Central memory CD4-positive, alpha-beta T cell (primary cell): ENCODE measurements at places on chromosomes 3 and 15.
A peak's percentile ranks its signal among the peaks of the same experiment; 100 is the strongest.

- no peak for DNase-seq
Observed at GRCh38 chr15:99408236-99409096, 157.2 kb downstream of the LRRC28 start.

DNA sequence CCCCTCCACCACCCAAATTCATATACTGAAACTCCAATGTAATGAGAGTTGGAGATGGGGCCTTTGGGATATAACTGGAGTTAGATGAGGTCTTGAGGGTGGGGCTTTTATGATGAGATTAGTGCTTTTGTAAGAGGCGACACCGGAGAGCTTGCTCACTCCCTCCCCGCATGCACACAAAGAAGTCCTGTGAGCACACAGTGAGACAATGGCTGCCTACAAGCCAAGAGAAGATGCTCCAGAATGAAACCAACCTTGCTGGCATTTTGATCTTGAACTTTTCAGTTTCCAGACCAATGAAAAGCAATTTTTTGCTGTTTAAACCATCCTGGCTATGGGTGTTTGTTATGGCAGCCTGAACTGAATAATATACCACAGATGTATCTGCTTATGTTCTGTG is 109.0 kb downstream of the SAMMSON start:
- no peak for DNase-seq

DNA sequence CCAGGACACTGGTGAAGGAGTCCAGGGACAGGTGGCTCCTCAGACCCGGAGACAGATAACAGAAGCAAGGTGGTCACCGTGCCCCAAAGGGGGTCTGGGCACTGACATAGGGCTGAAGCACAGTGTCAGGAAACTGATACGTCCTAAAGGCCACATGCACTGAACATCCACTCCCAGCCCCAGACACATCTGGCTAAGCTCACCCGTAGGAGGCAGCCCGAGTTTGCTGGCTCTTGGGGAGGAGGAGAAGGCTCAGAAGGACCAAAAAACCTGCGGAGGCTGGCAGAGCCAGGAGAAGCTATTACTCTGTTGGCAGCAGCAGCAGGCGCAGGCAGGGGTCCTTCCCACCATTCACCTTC is 1.2 kb downstream of the CACNA2D2 start:
- DNase-seq = no peak

DNA sequence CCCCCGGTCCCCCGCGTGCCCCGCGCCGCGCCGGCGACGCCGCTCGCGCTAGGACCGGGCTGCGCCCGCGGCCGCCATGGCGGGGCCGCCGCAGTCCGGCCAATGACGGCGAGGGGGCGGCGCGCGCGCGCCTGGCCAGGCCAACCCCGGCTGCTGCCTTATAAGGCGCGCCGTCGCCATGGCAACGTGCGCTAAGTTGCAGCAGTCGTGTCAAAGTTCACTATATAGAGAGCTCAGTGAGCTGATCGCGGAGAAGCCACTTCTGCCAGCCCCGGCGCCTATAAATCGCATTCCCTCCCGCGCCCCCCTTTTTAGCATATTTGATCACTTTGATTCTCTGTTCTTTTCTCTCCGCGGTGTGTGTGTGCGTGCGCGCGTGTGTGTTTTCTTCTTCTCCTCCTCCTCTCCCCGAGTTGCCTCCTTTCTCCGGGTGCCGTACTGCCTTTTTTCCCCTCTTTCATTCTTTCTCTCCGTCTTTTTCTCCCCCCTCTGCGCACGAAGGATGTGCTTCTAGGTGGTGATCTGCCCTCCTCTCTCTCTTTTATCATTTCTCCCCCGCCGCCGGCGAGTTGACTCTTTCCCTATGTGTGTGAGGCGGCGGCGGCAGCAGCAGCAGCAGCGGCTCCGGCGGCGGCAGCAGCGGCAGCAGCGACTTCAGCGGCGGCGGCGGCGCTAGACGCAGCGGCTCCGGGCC is at the start of gene NR2F2:
TSS of gene NR2F2 (plus strand) at position 251 of the 694 bp plus-strand sequence. CDS start 1,406 bp downstream, outside the sequence.
- peak; percentile 23 for DNase-seq

DNA sequence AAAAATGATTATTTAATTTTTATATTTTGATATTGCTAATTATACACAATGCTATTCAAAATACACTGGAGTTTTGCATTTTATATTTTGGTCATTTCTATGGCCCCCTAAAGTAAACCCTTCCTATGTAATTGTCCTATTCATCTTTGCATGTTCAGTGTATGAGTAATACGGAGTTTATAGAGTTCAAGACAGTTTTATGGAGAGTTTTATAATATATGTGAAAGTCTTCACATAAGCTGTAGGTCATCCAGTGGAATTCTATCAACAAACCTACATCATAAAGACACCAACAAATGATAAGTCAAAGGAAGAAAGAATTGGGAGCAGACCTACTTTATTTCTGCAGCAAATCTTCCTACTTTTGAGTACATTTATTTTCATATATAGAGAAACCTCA is 1200.4 kb upstream of the EPHA6 start:
- DNase-seq = no peak

GRCh38 chr3:83523470-83524073 is 1435.2 kb upstream of the CADM2 start:
- DNase-seq = no peak

GRCh38 chr15:74595271-74595670 is 20.4 kb upstream of the CLK3 start:
- no peak for DNase-seq

- no peak for DNase-seq
Observed at GRCh38 chr15:91865486-91865885, 12.0 kb downstream of the SLCO3A1 start.

DNA sequence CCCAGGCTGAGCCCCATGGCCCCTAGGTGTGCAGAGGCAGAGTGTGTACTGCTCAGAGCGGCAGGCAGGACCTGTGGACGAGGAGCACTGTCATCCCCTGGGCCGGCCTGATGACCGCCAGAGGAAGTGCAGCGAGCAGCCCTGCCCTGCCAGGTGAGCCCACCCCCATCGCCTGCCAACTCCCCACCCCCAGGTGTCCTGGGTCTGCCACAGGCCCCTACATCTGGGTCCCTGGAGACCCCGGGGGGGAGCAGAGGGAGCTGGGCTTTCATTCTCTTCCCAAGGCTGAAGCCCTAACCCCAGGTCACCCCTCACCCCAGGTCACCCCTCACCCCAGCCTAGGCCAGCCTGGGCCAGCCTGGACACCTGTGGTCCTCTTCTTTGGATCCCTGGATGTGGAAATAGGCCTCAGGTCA is 93.1 kb downstream of the TBC1D2B start:
- DNase-seq = no peak

GRCh38 chr3:69893274-69893673 is 106.3 kb upstream of the SAMMSON start:
- no peak for DNase-seq

DNA sequence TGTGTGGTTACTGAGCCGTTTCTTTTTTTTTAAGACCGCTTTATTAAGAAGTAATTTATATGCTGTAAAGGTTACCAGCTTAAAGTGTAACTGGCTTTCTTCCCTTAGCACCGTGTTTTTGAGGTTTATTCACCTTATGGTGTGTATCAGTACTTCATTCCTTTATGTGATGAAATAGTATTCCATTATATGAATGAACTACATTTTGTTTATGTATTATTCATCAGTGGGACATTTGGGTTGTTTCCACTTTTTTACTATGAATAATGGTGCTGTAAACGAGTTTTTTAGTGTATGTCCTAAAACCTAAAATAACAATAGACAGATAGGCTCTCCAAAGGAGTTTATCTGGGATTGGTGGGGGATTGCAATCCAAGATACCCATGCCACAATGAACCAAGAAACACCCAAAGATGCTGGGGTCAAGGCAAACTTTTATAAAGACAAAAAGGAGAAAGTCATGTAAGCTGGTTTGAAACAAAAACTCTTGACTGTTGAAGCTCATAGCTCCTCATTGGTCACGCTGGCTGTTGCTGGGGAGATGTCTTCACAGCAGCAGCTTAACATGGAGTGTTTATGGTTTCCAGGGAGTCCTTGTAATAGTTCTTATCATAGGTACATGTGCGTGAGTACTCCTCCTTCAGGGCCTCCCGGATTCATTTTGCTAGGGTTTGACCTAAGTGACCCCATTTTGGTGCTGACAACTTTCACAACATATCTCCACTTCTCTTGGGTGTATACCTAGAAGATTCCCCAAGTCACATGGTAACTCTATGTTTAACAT is 16.0 kb downstream of the TM2D3 start:
- no peak for DNase-seq

GRCh38 chr3:111890051-111890580 is 31.1 kb downstream of the PHLDB2 start:
- DNase-seq = no peak

- peak; percentile 17 for DNase-seq
Observed at GRCh38 chr15:62391641-62392262, 226.7 kb upstream of the C2CD4B start.

GRCh38 chr3:37494216-37494615 is 319.8 kb upstream of the LRRFIP2 start:
- DNase-seq = no peak

DNA sequence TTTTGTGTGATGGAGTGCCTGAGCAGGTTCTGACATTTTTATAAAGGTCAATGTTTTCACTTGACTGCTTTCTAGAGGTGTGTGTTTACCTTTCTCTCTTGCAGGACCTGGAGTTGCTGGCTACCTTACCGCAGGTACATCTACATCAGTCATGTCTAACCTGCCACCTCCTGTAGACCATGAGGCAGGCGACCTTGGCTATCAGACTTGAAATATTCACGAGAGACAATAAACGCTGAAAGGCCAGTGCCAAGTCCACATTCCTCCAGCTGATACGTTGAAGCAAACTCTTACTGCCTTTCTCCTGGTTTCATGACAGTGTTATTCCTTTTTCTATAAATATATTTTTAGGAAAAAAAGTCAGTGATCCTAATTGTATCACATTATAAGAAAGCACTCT is 59.0 kb upstream of the ACKR4 start:
- DNase-seq = no peak

GRCh38 chr3:187237741-187238140 is 40.5 kb downstream of the RTP1 start:
- no peak for DNase-seq

DNA sequence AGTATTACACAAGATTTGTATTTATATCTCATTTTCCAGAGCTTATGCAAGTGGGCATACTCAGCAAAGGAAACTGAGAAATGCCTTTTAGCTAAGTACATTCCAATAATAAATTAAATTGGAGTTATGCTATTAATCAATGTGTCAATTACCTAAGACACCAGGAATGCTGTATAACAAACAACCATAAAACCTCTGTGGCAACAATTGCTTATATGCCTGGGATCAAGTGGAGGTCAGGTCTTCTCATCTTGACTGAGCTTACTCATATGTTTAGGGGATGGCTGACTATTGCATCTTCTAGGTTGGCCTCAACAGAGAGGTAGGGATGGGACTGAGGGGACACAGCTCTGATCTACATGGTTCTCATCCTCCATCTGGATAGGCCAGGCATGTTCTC is 30.7 kb downstream of the CD200R1L start:
- no peak for DNase-seq

DNA sequence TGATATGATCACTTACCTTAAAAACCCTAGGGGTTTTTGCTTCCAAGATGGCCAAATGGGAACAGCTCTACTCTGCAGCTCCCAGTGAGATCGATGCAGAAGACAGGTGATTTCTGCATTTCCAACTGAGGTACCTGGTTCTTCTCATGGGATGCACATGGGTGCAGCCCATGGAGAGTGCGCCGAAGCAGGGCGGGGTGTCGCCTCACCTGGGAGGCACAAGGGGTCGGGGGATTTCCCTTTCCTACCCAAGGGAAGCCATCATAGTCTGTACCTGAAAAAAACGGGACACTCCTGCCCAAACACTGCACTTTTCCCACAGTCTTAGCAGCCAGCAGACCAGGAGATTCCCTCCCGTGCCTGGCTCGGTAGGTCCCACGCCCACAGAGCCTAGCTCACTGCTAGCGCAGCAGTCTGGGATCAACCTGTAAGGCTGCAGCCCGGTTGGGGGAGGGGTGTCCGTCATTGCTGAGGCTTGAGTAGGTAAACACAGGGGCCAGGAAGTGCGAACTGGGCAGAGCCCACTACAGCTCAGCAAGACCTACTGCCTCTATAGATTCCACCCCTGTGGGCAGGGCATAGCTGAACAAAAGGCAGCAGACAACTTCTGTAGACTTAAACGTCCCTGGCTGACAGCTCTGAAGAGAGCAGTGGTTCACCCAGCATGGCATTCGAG is 78.6 kb downstream of the CTNNB1 start:
- DNase-seq = no peak

GRCh38 chr3:146646261-146646660 is 41.1 kb upstream of the PLSCR5 start:
- DNase-seq = no peak

DNA sequence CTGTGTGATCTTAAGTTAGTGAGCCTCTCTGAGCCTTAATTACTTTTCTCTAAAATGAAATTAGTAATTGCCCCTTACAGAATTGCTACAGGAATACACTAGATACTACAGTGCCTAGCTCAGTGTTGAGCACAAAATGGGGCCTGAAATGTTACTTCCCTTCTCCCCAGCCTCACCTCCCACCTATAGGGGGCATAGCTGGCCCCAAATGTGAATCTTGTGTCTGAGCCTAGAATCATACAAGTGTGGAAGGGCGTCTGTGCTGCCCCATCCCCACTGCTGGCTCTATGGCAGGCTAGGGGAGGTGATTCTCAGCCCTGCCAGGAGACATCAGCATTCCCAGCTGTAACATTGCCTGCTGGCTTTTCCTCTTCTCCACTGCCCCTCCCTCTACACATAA is 42.7 kb downstream of the IFT122 start:
- no peak for DNase-seq

DNA sequence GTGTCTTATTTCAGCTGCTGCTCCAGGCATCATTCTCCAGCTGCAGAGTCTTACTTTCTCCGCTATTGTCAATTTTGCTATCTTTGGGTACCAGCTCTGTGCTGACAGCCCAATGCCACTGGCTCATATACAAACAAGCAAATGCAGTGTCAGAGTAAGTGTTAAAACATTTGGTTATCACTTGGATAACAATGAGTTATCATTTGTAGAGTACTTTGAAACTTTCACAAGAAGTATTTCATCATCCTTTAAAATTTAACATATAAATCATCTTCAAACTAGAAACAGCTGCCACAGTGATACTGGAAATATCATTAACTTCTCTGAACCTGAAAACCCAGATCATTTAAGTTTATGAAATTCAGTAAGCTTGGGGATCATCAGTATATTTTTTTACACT is 13.8 kb downstream of the TSPAN3 start:
- no peak for DNase-seq

DNA sequence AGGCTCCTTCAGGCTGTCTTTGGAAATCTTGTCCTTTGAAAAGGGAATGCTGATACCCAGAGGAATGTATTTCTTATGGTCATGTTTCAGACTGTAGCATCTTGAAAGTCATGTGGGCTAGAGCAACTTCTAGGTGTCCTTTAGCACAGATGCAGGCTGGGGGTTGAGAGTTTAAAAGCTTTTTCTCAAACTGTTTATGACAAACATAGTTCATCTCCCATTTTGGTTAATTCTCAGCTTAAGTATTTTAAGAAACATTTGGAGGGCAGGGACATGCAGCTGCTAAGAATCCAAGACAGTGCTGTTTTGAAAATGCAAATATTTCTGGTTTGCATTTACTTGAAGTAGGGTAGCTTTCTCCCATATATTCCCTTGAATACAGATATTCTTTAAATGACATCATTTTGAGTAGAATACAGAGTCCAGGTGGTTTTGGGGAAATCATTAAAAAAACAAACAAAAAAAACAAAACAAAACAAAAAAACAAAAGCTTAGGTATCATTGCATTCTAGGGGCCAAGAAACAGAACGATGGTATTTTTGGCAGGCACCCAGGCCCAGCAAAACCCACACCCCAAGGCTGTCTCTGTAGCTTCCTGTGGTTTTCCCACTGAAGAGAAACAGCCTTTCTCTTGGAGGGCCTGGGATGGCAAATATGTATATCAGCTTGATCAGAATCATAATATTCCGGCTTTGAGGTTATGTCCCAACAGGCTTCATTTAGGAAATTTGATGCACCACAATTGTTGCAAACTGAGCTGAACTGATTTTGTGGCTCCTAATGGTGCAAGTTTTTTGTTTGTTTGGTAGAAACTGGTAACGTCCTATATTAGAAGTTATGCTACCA is 120.0 kb downstream of the ATG7 start:
- DNase-seq = no peak
